Gastroesophageal sphincter (tissue), 4 donors: ENCODE measurements at places on chromosomes 4 and X.

DNA sequence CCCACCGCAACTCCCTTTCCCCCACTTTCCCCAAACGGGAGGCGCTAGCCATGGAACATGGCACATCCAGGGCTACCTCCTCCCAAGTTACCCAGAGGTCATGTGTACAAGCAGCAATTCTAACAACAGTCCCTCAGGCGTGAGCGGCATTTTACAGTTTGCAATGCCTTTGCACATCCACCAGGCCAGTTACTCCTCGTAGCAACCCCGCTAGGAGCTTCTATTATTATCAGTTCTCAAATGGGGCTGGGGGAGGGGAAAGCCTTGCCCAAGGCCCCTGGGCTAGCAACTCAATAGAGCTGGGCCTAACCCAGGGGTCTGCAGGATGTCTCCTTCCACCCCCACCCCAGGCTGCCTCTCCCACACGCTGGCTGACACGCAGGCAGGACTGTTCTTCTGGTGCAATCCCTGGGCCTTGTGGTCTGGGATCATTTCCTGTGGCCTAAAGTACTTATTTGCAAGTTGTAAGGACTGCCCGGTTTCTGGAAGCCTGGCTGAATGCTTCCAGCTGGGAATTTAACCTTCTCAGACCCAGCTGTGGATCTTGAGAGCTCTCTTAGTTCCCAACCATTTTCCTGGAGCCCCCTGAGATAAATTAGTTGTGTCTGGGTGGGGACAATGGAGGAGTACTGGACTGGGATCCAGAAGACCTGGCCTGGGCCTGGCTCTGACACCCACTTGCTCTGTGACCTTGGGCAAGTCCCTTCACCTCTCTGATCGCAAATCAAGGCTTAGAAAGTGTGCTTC lies 27.7 kb downstream of the PJA1 start:
- ATAC-seq: peak; percentile 40
- no peaks in the 10 kb centered on the region for H3K27me3 ChIP-seq
- H3K36me3 ChIP-seq: no peaks in the 10 kb centered on the region
- no peak overlapping the region for H3K4me3 ChIP-seq

DNA sequence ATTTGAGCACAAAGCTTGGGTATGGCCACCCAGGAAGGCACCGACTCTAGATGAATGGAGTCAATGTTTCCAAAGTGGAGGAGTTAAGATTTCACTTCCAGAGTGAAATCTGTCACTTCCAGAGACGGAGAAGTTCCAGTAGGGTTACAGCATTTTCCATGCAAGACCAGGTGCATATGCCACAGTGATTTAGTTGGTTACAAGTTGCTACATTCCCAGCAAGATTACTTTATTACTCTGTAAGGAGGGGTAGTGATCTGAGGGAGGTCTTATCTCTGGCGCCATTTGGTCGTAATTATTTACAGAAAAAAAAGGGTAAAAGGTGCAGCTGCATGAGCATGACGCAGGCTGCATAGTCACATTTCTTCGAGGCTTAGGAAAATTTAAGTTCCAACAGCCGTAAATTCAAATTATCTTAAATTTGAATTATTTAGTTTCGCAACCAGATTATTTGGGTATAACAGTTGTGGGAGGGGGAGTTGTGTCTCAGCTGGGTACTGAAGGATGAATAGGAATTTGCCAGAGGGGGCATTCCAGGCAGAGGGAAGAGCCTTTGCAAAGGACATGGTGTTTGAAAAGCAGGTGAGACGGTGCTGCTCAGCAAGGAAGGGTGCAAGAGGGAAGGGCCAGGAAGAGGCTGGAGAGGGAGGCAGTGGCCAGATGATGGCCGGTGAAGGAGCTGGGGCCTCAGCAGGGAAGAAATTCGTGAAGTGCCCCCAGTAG lies 17.4 kb upstream of the AFAP1 start:
- peaks cover 56% of the 10 kb centered on the region for H3K4me1 ChIP-seq
- no peak overlapping the region for H3K4me3 ChIP-seq
- H3K36me3 ChIP-seq: no peaks in the 10 kb centered on the region
- ATAC-seq: no peak

GRCh38 chr4:144734522-144734921 lies 88.6 kb downstream of the HHIP start:
- H3K27me3 ChIP-seq: no peaks in the 10 kb centered on the region
- no peak overlapping the region for H3K27ac ChIP-seq
- no peaks in the 10 kb centered on the region for H3K36me3 ChIP-seq
- no peak for ATAC-seq
- no peak overlapping the region for H3K4me3 ChIP-seq

- no peaks in the 10 kb centered on the region for H3K4me1 ChIP-seq
- no peak overlapping the region for H3K27ac ChIP-seq
- no peaks in the 10 kb centered on the region for H3K27me3 ChIP-seq
- no peak for ATAC-seq
- no peak overlapping the region for H3K4me3 ChIP-seq
Observed at GRCh38 chr4:159002950-159003349, 99.9 kb upstream of the RAPGEF2 start.

GRCh38 chrX:38627683-38628082 lies 66.3 kb downstream of the TSPAN7 start:
- no peaks in the 10 kb centered on the region for H3K27me3 ChIP-seq
- no peaks in the 10 kb centered on the region for H3K36me3 ChIP-seq
- no peaks in the 10 kb centered on the region for H3K4me1 ChIP-seq
- no peak overlapping the region for H3K4me3 ChIP-seq
- H3K27ac ChIP-seq: no peak overlapping the region

DNA sequence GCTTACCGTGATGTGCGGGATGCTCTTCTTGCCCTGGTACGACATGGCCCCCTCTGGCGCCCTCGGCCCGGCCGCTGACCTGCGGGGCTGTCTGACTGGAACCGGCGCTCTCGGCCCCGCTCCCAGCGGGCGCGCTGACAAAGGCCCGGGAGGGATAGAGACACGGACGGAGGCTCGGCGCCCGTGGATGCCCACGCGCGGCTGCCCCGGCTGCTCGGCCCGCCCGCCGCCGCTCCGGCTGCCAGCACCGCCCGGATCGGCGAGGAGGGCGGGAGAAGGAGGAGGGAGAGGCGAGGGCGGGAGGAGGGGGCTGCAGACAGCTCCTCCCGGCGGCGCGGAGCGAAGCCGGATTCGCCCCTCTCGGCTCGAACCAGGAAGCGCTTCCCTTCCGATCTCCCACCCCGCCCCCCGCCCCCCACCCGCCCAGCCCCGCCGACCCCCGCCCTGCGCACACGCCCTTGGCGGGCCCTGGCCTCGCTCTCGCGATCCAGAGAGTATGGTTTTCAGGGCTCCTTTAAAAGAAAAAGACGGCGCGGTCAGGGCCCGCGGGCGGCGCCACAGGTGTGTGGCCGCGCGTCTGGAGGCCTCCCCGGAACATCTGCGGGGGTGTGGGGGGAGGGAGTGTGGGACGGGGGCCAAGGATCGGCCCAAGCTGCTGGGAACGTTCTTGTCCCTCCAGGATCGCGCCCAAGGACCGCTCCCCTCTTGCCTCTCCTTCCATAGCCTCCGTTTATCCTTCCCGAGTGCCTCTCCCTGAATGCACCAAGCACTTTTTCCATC lies 4.5 kb downstream of the CRMP1 start:
- H3K4me1 ChIP-seq: no peaks in the 10 kb centered on the region
- peaks cover 95% of the 10 kb centered on the region for H3K27me3 ChIP-seq
- no peak for ATAC-seq
- H3K4me3 ChIP-seq: peak overlapping the region; percentile 4

DNA sequence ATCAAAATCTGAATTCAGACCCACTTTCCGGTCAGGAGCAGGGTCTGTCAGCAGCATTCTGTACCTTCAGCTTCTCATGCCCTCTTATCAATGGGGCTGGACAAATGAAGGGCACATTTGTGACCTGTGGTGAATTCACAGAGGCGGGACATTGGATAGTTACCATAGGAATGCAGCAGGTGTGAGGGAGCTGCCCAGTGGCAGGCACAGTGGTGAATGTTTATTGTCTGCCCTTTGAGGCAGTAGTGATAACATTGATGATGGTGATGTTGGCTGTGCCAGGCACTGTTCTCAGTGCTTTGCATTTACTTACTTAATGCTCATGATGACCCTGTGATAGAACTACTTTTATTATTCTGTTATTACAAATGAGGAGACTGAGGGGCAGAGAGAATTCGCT lies 101.2 kb upstream of the KIT start:
- no peak overlapping the region for H3K4me3 ChIP-seq
- no peaks in the 10 kb centered on the region for H3K36me3 ChIP-seq
- no peak overlapping the region for H3K27ac ChIP-seq
- H3K27me3 ChIP-seq: no peaks in the 10 kb centered on the region
- no peak for ATAC-seq

DNA sequence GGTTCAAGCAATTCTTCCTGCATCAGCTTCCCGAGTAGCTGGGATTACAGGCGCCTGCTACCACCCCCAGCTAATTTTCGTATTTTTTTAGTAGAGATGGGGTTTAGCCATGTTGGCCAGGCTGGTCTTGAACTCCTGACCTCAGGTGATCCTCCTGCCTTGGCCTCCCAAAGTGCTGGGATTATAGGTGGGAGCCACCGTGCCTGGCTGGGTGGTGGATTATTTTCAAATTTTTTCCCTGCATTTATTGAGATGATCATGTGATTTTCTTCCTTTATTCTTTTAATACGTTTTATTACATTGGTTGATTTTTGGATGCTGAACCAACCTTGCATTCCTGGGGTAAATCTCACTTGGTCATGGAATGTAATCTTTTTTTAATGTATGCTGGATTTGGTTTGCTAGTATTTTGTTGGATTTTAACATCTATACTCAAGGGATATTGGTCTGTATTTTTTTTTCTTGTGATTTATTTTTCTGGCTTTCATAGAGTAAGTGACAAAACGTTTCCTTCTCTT lies 30.9 kb downstream of the BMP2K start:
- H3K27ac ChIP-seq: no peak overlapping the region
- peaks cover 20% of the 10 kb centered on the region for H3K4me1 ChIP-seq
- peaks cover 3% of the 10 kb centered on the region for H3K36me3 ChIP-seq
- H3K27me3 ChIP-seq: no peaks in the 10 kb centered on the region
- no peak overlapping the region for H3K4me3 ChIP-seq

DNA sequence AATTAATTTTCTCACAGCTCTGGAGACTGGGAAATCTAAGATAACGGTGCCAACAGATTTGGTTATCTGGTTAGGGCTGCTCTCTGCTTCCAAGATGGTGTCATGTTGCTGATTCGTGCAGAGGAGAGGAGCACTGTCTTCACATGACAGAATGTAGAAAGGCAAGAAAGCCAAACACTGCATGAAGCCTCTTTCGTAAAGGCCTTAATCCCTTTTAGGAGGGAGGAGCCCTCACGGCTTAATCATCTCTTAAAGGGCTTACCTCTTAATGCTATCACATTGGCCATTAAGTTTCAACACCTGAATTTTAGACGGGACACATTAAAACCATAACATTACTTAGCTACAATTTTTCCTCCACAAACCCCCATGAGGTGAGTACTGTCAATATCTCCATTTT lies 174.1 kb downstream of the COX18 start:
- ATAC-seq: no peak
- H3K27me3 ChIP-seq: no peaks in the 10 kb centered on the region
- H3K4me1 ChIP-seq: no peaks in the 10 kb centered on the region
- no peak overlapping the region for H3K4me3 ChIP-seq
- no peak overlapping the region for H3K27ac ChIP-seq

GRCh38 chr4:109302361-109303139 lies at the start of gene COL25A1:
TSS of gene COL25A1 (minus strand) at chr4:109302658.
- peak within 1 kb of the TSS; percentile 19 for H3K4me3 ChIP-seq
- ATAC-seq: peak; percentile 43
- H3K4me1 ChIP-seq: peaks cover 20% of the 10 kb centered on the region
- no peaks in the 10 kb centered on the region for H3K36me3 ChIP-seq

GRCh38 chr4:9924750-9925149 lies 96.5 kb downstream of the SLC2A9 start:
- H3K4me3 ChIP-seq: no peak overlapping the region
- no peaks in the 10 kb centered on the region for H3K36me3 ChIP-seq
- no peak overlapping the region for H3K27ac ChIP-seq
- no peaks in the 10 kb centered on the region for H3K4me1 ChIP-seq
- no peak for ATAC-seq

GRCh38 chrX:112691361-112691760 lies 11.6 kb upstream of the LHFPL1 start:
- no peak for ATAC-seq
- H3K36me3 ChIP-seq: no peaks in the 10 kb centered on the region

GRCh38 chr4:77501851-77502250 lies 103.8 kb upstream of the CXCL13 start:
- H3K27ac ChIP-seq: no peak overlapping the region
- no peak for ATAC-seq
- H3K4me1 ChIP-seq: no peaks in the 10 kb centered on the region
- H3K36me3 ChIP-seq: no peaks in the 10 kb centered on the region
- H3K4me3 ChIP-seq: no peak overlapping the region

DNA sequence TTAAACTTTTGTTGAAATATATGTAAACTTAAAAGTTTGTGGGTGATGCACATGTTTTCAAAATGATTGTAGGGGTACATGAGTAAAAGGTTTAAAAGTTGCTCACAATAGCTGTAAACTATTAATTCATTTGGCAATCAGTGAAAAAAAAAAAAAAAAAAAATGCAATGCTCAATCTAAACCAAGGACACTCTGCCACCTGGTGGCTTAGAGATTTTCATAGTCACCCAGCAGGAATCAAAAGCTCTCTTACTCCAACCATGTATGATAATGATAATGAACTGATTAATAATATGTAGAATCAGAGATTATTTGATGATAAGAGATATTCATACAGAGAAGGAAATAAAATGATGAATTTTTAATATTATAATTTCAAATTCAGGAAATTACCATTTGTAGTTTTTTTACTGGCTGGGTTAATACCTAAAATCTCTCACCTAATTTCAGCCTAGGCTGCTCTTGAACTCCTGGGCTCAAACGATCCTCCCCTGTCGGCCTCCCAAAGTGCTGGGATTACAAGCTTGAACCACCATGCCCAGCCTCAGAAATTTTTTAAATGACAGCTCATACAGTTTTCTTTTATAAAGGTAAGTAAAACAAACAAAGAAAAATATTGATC lies 46.9 kb upstream of the SLC25A4 start:
- no peak overlapping the region for H3K4me3 ChIP-seq
- no peak overlapping the region for H3K27ac ChIP-seq
- no peaks in the 10 kb centered on the region for H3K27me3 ChIP-seq
- H3K36me3 ChIP-seq: no peaks in the 10 kb centered on the region
- ATAC-seq: no peak

DNA sequence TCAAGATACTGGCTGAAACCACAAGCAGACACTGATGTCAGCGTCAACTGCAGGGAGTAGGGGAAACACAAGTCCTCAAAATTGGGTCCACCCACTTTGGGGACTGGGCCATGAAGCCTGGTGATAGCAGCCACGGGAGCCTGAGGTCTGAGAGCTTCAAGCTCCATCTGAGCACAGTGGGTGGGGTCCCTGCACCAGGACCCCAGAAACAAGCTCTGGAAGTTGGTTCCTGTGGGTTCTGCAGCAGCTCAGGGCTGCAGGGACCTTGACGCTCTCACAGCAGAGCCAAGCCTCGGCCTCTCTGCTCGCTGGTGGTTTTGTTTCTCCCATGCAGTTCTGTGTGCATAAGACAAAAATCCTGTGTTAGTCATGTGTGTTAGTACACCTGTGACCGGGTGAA lies 54.5 kb downstream of the CPLX1 start:
- no peak for ATAC-seq
- H3K27me3 ChIP-seq: no peaks in the 10 kb centered on the region
- H3K36me3 ChIP-seq: peaks cover 80% of the 10 kb centered on the region
- H3K27ac ChIP-seq: peak overlapping the region; percentile 60
- no peak overlapping the region for H3K4me3 ChIP-seq
- no peaks in the 10 kb centered on the region for H3K4me1 ChIP-seq

GRCh38 chr4:172521248-172521647 lies 647.4 kb upstream of the GALNT7 start:
- H3K4me3 ChIP-seq: no peak overlapping the region
- no peak overlapping the region for H3K27ac ChIP-seq
- no peak for ATAC-seq
- no peaks in the 10 kb centered on the region for H3K27me3 ChIP-seq

GRCh38 chr4:17494258-17495190 lies 17.4 kb downstream of the QDPR start:
- H3K4me1 ChIP-seq: no peaks in the 10 kb centered on the region
- H3K27me3 ChIP-seq: no peaks in the 10 kb centered on the region
- H3K36me3 ChIP-seq: no peaks in the 10 kb centered on the region
- no peak overlapping the region for H3K27ac ChIP-seq
- H3K4me3 ChIP-seq: no peak overlapping the region
- no peak for ATAC-seq
